ENCODE measurements at places on chromosomes 7 and 10.

GRCh38 chr7:105905910-105906568 lies 29.6 kb upstream of the ATXN7L1 start:
- DNase-seq, result no peak

GRCh38 chr10:67664942-67665341 lies 31.1 kb downstream of the CTNNA3 start:
- no peak for DNase-seq

DNA sequence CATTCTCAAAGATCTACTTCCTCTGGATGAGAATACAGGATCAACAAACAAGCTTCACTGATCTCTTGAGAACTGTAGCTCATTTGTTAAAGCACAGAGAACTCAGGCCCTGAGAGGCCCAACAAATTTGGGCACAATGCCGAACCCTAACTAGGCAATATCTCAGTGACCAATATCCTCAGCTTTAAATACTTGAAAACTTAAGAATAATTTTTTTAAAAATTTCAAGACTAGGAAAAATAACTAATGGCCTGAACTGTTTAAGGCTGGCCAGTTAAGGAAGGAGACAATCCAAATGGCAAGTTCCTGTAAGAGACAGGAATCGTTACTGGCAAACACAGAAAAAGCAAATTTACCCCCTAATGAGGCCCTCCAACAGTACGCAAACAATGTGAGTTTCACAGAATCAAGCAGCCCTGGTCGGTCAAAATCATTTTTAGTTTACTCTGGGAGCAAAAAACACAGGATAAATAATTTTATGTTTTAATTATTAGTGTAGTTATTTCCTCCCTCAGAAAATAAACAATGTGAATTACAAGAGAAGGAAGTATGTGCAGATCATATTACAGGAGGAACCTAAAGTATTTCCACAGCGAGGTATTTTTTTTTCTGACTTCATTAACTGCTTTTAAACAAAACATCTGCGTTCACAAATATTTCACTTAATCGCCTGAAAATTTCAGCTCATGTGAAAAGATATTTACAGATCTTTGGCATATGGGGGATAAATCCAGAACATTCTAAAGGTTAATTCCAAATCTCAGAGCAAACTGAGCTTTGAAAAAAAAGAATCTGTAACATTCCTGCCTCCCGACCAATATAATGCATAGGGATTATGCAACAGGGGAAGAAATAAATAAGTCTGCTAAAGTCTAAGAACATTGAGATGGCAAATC lies 39.5 kb downstream of the NT5C2 start:
- no peak for DNase-seq

GRCh38 chr7:16851829-16852228 lies 30.0 kb downstream of the AGR3 start:
- no peak for DNase-seq

GRCh38 chr7:144500225-144500624 lies 96.7 kb upstream of the NOBOX start:
- no peak for DNase-seq

DNA sequence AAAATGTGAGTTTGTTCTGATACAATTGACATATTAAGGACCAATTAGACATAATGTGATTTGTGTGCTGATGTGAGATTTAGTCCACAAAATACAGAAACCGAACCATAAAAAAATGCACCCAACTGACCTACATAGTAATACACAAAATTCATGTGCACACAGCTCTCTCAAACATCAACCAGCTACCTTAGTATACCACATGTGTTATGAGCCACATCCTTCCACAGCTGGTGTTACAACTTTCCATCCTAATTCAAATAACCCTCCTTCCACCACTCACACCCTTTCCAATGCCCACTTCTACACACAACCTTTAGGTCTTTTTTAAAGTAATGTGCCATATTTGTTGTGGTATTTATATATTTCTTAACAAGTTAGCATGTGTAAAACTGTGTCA lies 31.7 kb upstream of the C7orf33 start:
- no peak for DNase-seq

GRCh38 chr10:127047878-127048238 lies 142.6 kb downstream of the DOCK1 start:
- no peak for DNase-seq
